HEK293T (cell line): ENCODE measurements at places on chromosomes 3 and 15.

GRCh38 chr3:40593351-40593750 is 68.6 kb downstream of the ZNF621 start:
- no peak for DNase-seq

- no peak for DNase-seq
Measured at GRCh38 chr15:100786901-100787566, 92.6 kb upstream of the ALDH1A3 start.

DNA sequence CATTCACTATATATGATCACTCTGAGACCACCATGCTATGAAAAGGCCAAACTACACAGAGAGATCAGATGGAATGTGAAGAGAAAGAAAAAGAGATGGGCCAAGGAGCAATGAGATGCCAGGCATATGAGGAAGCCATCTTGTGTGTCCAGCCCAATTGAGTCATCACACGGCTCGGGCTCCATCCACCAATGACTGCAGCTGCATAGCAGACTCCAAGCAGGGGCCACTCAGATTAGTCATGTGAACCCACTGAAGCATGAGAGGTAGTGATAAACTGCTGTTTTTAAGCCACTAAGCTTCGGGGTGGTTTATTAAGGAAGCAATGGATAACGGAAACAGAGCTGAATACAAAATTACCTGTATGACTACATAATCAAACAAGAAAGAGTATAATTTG is 185.9 kb downstream of the SUCLG2 start:
- DNase-seq = no peak

- DNase-seq = no peak
Measured at GRCh38 chr3:46711305-46711704, 6.4 kb downstream of the PRSS50 start.

DNA sequence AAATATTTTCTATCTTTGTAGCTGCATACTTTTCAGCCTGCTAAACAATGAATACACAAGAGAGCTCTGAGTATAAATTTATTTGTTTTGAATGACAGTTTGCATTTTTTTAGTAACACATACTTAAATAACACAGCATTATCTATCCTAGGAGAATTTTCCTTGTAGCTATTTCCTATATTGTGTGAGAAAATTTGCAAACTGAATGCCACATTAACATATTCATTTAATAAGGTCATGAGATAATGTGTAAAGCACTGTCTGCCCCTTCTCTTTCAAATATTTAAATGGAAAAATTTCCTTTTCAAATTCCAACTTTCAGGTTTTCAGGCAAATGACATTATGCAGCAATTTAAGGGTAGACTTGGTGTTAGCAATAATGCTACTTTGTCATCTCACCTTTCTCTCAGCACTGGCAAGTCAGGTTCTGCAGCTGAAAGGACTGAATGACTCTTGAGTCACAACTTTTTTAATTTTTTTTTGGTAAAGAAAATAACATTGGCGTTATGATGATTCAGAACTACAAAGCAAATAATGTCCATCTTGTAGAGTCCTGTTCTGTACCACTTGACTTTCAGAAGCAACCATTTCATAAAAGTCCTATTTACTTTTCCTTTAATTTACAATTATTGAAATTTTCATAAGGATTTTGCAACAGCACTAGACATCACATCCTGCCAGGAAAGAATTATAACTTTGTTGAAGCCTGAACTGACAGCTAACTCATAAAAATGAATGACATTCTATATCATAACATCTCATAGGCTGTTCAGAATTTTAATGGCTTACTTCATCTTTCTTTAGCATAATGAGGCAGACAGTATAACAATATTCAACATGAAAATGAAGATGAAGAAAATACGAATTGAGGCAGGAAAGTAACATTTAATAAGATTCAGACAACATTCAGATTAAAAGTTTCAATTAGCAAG is 681.6 kb upstream of the SEMA6D start:
- DNase-seq = no peak

DNA sequence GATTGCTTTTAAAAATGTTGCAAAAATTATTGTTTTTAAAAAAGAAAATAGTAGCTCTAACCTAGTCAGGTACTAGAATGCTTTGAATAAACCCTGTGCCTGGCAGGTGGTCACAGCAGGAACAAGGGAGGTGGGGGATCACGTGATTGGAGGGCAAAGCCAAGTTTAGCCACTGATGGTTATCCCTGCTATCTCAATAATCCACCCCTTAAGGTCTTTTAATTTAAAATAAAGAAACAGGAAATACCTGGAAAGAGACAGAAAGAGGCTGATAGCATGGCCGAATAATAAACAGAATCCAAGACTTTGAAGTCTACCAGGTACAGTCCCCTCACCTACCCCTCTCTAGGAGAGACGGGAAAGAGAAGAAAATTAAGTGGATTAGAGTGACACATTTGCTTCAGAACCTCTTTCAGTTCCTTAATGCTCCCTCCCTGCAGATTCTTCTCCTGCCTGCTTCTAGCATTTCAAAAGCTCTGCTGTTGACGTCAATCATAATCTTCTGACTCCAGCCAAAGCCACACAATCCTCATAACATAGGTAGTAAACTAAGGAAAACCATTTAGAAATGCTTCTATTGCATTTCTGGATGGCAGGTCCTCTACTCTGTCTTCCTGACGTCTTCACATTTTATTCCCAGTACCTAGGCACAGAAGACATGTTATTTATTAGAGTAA is 303.4 kb upstream of the MME start:
- no peak for DNase-seq

- no peak for DNase-seq
Measured at GRCh38 chr15:33517944-33518343, 207.2 kb downstream of the RYR3 start.

- no peak for DNase-seq
Measured at GRCh38 chr3:85935171-85935570, 976.4 kb downstream of the CADM2 start.

DNA sequence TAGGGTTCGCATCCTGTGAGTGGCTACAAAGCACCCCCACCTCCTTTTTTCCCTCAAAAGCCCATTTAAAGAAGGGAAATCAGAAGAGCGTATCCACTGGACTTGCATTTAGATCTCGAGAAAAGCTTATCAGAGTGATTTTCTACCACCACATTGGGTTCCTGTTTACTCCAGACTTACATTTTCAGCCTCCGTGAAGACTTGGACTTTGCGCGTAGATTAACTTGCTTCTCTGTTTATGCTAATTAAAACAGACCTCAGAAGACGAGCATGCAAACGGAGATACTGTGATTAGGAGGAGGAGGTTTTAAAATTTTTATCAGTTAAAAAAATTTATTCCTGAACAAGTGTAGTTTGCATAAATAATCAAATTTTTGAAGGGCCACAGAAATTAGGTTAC is 115.7 kb downstream of the AKAP13 start:
- DNase-seq = no peak

DNA sequence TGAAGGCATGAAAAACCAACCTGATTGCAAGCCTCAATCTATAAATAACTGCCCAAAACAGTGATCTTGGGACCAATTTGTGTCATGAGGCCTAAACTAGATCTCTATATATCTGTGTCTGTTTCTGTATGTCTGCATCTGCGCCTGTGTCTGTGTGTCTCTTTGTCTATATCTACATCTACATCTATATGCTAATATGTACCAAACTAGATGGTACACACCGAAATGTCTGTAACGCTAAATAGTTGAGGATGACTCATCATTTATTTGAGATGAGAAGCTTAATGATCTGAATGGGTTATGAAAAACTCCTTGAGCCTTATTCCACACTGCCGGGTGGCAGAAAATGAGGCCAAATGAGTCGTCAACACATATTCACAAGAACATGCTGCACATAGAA is 982.3 kb downstream of the ROBO2 start:
- DNase-seq = no peak

GRCh38 chr15:78685159-78685921 is 44.3 kb upstream of the CHRNB4 start:
- DNase-seq = no peak

DNA sequence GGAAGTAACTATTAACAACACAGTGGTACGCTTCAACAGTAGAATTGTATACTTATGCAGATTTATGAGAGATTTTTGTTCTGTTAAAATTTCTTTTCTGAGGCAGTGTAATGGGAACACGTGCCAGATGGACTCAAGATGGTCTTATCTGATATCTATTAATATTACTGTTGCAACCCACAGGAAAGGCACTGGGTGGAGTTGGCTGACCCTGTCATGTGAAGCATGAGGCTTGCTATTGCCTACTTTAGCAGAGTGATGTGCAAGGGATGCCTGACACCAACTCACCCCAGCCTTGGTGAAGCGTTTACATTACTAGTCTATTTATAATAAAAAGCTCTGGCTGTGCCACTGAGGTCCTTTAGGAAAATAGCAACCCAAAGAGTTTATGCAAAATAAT is 19.8 kb upstream of the ARNT2 start:
- no peak for DNase-seq

DNA sequence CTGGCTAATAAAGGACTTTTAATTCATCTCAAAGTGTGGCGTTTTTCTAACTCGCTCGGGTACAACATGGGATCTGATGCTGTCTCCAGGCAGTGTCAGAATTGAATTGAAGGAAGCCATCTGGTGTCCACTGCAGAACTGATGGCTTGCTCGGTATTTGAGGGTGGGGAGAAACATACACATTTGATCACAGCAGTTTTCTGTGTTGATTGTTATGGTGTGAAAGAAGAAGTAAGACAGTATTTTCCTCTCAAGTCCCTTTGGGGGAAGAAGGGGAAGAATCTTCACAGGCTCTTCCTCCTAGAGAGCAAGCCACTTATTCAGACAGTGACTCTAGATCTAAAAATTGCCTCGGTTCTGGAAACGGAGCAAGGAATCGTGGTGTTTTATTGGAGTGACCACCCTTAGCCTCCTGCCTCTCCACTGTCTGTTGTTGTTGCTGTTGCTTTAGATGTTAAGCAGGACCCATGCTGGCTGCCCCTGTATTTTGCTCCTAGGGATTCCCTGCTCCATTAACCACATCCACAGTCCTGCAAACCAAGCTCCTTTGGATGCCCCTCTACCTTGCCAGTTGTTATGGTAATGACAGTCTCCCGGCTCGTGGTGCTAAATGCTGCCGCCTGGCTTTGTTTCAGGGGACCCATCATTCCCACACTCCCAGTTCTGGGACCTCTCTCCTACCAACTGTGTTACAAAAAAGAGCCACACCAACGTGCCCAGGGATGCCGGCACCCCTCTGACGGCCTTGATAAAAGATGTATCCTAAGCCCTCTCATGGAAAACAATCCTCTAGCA is 15.3 kb upstream of the MCCC1 start:
- no peak for DNase-seq

DNA sequence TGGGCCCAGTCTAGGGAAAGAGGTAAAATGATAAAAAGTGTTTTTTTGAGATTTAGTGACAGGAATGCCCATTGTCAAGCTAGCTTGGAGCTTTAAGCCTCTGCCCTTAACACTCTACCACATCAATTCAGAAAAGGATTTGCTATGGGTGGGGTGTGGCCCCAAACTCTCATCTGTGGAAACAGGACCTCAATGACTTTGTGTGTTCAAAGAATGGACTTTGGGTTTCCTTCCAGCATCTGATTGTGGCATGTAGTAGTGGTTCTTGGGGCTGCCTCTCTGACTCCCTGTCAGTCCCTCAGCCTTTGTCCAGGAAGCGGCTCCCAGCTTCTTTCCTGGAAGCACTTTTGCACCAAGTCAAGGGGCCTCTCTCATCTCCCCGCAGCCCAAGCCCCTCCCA is 56.1 kb downstream of the CCNL1 start:
- DNase-seq = no peak

DNA sequence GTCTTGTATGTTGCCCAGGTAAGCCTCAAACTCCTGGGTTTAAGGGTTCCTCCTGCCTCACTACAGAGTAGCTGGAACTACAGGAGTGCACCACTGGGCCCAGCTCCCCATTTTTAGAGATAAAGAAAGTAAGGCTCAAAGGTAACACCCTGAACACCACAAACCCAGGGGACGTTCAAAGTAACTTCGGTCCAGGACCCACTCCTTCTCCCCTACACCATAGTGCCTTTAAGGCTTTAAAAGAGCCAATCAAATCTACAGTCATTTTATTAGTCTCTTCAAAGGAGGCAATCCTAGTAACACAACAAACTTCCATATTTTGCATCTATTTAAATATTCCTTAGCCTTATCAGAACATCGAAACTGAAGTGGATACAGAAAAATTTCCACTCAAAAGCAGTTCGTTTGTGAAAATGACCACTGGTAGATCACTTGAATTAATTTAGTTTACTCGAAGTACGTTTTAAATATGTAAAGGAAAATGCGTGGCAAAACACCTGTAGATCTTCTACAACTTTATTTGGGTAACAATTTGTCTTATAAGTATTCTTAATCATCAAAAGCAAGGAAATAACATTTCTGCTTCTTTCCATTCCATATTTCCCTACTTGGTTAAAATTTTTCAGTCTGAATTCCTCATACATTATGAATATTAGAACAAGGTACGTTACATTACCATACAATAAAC is 1.8 kb downstream of the STAG1 start:
- no peak for DNase-seq

DNA sequence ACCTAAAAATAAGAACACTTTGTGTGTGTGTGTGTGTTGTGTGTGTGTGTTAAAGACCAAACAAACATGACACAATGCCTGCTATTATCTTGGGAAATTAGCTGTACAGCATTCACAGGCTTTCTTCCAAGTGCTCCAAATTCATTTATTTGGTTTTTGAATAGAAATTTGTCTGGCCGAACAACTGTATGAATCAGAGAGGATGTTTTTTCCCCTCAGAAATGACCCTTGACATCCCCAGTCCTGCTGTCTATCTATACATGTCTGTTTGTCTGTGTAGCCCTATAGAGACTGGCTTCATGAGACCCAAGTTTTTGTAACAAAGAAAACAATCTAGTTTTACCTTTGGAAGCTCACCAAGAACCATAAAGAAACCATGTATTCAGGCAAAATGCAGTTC is 549.8 kb downstream of the NSUN3 start:
- DNase-seq = no peak

- no peak for DNase-seq
Measured at GRCh38 chr3:159635047-159635641, 353.5 kb upstream of the IL12A start.

DNA sequence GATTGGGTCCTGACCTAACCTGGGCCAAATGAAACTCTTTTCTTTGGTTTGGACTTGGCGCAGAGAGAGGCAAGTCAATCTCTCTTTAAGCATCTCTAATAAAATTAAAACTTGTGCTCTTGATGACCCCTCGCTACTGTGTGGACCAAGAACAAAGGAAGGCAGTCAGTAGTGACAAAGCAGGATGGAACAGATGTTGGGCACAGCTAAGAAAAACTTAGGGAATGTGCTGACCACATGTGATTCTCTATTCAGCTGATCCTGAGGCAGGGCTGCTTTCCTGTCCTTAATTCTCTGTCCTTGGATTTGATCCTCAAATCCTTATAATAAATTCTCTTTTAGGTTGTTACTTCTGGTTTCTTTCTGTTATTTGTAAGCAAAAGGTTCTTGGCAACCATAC is 259.9 kb downstream of the ZIC1 start:
- DNase-seq = no peak

GRCh38 chr3:16476636-16477035 is 36.9 kb downstream of the RFTN1 start:
- DNase-seq = no peak

DNA sequence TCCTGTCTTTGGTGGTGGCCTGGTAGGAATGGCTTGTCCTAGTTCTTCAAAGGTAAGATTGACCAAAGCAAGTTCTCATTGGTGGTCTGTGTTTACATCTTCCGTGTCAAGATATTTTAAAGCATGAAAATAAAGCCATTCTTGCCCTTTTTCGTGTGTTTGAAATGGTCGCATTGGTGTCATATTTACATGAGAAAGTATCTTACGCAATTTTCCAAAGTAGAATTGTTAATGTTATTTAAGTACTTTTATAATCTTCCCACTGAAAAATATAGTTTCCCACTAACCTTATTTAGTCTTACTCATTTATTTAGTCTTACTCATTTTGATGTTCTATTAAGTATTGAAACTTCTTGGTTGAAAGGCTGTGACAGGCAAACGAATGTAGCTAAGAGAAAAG is 31.0 kb downstream of the NMD3 start:
- DNase-seq = no peak
